Inflammatory macrophage treated with lipopolysaccharide for 4 hours (primary cell): ENCODE measurements at places on chromosomes 7 and 10.

GRCh38 chr10:42973411-42973810 is 103.5 kb upstream of the RET start:
- DNase-seq: no peak

DNA sequence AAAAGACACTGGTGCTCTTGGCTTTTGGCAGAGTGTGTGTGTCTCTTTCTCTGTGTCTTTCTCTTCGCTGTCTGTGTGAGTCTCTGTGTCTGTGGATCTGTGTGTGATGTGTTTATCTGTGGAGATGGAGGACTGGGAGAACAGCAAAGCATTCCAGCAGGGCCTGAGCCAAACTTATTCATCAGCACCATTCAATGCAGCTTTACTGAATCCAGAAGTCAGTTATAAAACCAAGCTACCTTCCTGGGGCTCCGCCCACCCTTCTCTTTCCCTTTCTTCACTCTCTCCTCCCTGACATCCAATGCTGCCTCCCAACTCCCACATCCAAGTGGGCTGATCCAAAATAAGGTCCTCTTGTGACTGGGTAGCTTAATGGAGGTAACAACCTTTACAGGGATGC is 3.9 kb downstream of the SGMS1 start:
- DNase-seq: no peak

GRCh38 chr10:30034433-30035137 is 24.8 kb downstream of the JCAD start:
- DNase-seq: no peak

- no peak for DNase-seq
Observed at GRCh38 chr10:19096501-19097073, 48.0 kb downstream of the MALRD1 start.

DNA sequence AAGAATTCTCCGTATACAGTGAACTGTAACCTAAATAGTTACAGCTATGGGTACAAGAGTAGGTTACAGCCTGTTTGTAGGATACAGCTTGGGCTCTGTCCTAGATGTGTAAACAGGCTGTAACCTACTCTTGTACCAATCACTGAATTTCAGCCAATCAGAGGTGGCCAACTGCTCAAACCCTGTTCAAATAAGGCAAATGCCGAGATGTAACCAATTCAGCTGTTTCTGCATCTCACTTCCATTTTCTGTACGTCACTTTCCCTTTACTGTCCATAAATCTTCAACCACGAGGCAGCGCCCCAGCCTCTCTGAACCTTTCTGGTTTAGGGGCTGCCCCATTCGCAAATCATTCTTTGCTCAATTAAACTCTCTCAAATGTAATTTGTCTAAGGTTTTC is 8.3 kb upstream of the MMP21 start:
- peak; percentile 16 for DNase-seq

DNA sequence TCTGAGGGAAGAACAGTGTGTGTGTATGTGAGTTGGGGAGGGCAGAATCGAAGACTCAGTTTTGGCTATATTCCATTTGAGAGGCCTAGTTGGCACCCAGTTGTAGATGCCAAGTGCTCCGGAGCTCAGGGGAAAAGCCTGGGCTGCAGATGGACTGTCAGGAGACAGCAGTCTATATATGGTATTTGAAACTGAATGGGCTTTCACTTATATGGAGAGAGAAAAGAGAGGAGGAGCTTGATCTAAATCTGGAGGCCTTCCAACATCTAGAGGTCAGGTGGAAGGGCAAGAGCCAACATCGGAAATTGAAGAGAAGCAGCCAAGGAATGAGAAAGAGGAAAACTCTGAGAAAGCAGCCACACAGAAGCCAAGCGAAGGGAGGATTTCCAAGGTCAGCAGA is 350.8 kb upstream of the BMPER start:
- DNase-seq: no peak

- DNase-seq: no peak
Observed at GRCh38 chr10:43706166-43706565, 57.5 kb upstream of the ZNF32 start.

DNA sequence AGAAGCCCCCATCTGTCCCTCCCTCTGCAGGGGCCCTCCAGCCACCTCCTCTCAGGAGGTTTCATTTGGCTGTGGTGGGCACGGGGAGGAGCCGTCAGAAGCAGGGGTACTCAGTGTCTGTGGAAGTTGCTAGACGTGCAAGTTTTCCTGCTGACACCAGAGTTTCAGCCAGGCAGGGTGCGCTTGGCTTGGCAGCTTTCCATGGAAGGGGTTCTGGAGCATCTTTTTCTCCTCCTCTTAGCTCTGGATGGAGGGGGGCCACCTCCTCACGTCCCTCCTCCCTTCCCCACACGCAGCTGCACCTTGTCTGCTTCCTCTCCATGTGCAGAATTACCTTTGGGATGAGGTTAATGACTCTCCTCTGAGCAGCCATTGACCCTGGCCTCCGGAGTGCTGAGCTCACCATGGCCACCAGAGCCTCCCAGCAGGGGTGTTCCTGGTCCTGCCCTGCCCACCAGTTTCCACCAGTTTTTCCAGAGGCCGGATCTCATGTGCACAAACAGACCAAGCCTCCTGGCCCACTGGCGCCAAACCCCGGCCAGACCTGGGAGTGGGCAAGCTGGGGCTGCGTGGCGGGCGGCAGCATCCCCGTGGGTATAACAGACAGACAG is 579.8 kb upstream of the FOXK1 start:
- no peak for DNase-seq

- DNase-seq: no peak
Observed at GRCh38 chr7:129187681-129188371, 607 bp upstream of the SMO start.
